Cortex of kidney (tissue), 1 donor: ENCODE measurements at places on chromosomes 7 and 10.

- DNase-seq: no peak
These were observed 65.7 kb downstream of the MINDY3 start for GRCh38 chr10:15794569-15794968.

- no peak for DNase-seq
These were observed 9.6 kb upstream of the PTTG1IP2 start for GRCh38 chr7:90459888-90460287.

- no peak for DNase-seq
These were observed 8.7 kb downstream of the DBF4 start for GRCh38 chr7:87885018-87885417.

- no peak for DNase-seq
These were observed 92.9 kb downstream of the BMPR1A start for GRCh38 chr10:86849181-86849894.

DNA sequence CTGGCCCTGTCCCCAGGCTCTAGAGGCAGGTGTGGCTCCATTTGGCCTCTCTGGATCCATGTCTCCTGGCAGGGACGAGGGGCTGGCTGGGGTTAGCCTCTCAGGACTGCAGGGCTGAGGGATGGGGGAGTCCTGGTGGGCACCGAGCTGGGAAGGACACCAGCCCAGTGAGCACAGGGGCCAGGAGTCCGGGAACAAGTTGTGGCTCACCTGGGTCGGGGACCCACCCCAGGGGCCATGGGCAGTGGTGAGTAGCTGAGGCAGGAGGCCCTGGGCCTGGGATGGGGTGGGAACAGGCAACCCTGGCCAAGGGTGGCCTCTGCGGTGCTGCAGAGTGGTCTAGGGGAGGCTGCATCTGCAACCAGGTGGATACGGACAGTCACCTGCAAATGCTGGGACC lies 24.1 kb downstream of the ANTXRL start:
- no peak for DNase-seq

DNA sequence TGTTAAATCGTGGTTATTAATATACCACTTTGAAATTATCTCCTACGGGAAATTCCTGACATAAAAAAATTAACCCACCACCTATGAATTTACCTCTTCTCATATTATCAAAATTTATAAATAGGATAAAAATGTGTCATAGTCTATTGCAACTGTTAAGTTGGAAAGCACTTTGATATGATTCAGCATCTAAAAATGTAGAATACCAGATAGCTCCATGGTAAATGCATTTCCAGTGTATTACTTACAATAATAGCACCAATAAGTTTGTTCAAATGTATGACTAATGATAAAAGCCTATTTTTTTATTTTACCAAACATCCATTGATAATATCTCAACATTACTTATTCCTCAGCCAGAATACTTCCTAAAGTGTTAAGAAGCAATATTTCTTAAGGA lies 13.6 kb upstream of the KCND2 start:
- no peak for DNase-seq

DNA sequence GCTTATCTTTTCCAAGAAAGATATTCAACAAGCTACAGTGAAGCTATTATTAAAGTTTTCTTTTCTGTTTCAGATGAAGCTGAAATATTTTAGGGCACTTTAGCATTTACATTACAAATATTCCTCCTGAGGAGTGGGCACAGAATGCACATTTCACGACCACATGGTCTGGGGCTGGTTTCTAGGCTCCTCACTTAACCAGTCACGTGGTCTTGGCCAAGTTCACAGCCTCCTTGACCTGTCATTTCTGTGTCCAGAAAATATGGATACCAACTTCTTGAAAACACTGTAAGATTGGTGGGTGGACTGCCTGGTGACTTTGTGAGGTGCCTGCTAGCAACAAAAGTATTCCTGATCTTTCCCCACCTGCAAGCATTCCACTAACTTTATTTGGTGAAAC lies 70.9 kb downstream of the FAM171A1 start:
- DNase-seq: no peak

DNA sequence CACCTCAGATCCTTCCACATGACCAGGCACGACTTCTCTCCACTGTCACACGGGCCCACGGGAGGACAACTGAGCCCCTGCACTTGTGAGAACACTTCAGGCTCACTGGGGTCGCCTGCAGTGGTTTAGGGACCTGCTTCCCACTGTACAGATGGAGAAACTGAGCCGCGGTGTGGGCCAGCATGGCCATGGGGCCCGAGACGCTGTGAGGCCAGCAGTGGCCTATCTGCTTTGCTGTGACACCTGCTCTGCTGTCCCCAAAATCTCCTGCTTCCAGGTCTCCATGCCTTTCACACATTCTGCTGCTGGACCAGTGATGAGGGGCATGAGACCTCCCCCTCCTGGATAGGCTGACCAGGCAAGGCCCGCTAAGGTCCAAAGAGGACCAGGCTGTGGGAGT lies 75.8 kb upstream of the PAX2 start:
- DNase-seq: no peak

DNA sequence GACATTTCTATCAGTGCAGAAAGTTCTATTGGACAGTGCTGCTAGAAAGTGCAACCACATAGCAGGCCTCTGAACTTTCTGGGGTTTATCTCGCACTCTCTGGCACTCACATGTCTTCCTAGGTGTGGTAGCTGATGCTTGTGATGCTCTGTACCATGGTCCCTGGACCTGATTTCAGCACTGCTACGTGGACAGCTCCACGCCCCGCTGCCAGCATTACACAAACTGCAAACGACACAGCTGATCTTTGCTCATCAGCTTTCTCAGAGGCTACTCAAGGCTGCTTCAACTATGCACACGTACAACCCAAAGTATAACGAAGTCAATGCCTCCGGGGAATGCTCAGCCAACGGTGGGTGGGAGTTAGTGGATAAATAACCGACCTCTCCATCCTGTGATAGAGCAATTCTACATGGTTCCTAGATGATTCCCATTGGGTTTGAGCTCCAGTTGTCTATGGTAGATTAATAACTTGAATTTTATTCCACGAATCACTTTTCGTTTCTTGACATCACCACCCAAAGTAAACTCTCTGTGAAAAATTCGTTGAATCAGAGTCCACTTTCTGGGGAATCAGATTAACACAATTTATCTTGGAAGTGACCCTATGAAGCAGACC lies 302.5 kb downstream of the ACTR3B start:
- no peak for DNase-seq

DNA sequence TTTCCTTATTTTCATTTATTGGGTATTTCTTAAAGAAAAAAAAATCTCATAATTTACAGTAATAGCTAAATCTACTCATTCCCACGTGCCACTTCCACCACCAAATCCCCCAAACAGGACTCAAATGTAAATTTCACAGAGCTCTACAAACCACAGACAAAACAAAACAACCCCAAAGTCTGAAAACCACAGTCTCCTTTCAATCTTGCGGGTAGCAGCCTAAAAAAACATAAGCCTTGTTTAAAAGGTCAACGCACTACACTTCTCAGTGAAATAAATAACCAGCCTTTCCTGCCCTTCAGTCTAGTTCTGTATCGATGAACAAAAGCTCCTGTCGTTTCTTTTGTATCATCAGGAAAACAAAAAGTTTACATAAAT lies 121.8 kb upstream of the AFAP1L2 start:
- no peak for DNase-seq

GRCh38 chr7:102291056-102291915 lies 4.6 kb downstream of the SH2B2 start:
- DNase-seq: no peak

GRCh38 chr7:141679014-141679413 lies 23.0 kb downstream of the DENND11 start:
- DNase-seq: no peak

GRCh38 chr10:113680190-113681111 lies 739 bp downstream of the CASP7 start:
- no peak for DNase-seq
